ENCODE measurements at places on chromosomes 3 and 15.
A peak's percentile ranks its signal among the peaks of the same experiment; 100 is the strongest.

GRCh38 chr3:37768107-37768809 is 93.4 kb upstream of the CTDSPL start:
- no peak for DNase-seq

DNA sequence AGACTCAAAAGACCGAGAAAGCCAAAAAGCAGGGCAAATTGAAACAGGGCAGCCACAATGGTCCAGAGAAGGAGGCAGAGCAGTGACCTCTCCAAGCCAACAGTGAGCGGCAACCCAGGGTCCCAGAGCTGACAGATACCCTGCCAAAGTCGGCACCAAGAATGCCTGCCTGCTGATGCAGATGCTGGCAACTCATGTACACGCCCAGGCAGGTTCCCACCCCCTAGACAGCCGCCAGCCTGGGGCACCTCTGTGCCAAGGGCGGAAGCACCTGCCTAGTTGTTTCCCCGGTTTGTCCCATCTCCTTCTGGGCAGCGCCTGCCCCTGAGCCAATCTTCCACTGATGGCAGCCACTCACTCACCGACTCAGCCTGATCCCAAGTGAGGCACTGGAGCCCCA is 22.1 kb downstream of the KLHL25 start:
- no peak for DNase-seq

DNA sequence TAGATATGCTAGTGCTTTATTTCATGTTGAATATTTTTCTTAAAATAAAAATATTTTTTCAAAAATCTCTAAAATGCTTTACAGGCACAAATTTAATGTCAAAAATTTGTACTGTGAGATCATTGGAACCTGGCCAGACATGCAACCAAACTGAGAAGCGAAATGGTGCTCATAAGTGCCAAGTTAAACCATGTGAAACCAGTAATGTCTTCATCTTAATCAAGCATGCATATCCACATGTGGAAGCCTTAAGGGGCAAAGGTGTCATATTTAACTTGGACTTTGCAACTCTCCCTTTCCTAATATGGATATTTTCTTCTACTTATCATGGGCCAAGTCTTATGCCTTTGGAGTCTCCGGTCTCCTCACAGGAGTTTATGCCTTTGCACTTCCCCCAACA is 208.9 kb upstream of the COL8A1 start:
- no peak for DNase-seq

DNA sequence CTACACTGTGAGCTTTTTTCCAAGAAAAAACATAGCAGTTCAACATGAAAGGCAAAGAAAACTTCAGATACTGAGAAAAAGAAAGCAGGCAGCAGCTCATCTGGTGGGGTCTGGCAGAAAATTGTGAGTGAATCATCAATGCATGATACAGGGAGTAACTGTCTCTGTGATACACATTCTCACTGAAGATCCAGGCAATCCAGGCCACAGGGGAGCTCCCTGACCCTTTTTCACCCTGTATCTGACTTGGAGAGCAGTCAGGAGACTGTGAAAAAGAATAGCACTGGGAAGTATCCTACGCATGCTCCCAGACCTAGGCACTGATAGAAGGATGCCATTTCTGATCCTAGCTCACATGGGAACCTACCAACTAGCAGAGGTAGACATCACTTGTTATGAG is 269.8 kb downstream of the MBNL1 start:
- no peak for DNase-seq

DNA sequence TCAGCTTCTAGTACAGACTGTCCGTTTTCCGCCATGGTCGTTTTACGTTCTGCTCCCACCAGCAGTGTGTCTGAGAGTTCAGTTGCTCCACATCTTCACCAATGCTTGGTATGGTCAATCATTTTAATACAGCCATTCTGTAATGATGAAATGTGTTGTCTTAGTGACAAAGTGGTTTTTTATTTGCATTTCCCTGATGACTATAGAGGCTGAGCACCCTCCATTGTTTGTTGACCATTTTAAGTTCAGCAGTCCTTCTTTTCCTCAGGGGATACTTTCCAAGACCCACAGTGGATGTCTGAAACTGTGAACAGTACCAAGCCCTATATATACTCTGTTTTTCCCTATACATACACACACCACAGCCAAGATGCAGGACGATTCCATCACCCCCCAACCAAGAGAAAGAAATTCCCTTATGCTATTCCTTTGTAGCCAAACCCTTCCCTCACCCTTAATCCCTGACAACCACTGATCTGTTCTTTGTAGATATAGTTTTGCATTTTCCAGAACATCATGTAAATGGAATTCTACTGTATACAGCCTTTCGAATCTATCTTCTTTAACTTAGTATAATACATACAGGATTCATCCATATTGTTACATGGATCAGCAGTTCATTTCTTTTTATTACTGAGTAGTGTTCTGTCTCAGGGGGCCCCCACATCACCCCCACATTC is 55.9 kb downstream of the C3orf20 start:
- no peak for DNase-seq

- DNase-seq = no peak
These were observed 68.7 kb upstream of the ATP10A start for GRCh38 chr15:25931851-25932250.

- DNase-seq = no peak
These were observed 149.8 kb downstream of the MECOM start for GRCh38 chr3:169513672-169514071.

- DNase-seq = no peak
These were observed 286.4 kb upstream of the BCHE start for GRCh38 chr3:166123576-166123975.

GRCh38 chr3:51434746-51435327 is 43.8 kb downstream of the RBM15B start:
- peak; percentile 16 for DNase-seq

GRCh38 chr3:127457094-127457475 is 133.4 kb downstream of the TPRA1 start:
- no peak for DNase-seq

DNA sequence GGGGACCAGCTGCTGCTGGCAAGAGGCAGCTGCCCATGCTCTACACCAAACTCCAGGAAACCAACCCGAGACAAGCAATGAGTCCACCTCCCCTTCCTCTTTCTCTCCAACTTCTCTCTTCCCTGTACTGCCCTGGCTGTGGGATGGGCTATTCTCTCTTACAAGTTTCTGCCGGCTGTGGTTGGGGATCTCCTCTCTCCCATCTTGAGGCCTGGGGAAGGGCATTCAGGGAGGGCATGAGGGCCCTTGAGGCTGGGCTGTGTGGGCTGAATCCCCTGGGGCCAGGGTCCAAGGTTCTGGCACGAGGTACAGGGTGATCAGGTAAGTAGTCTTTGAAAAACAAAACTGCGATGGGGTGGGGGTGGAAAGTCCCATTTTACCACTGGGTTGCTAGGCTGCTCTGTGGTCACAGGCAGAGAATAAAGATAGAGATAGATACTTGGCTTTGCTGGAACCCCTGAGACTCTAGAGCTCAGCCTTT is 32.3 kb upstream of the CTSH start:
- DNase-seq = no peak

GRCh38 chr3:82157952-82158351 is 396.5 kb upstream of the GBE1 start:
- DNase-seq = no peak

DNA sequence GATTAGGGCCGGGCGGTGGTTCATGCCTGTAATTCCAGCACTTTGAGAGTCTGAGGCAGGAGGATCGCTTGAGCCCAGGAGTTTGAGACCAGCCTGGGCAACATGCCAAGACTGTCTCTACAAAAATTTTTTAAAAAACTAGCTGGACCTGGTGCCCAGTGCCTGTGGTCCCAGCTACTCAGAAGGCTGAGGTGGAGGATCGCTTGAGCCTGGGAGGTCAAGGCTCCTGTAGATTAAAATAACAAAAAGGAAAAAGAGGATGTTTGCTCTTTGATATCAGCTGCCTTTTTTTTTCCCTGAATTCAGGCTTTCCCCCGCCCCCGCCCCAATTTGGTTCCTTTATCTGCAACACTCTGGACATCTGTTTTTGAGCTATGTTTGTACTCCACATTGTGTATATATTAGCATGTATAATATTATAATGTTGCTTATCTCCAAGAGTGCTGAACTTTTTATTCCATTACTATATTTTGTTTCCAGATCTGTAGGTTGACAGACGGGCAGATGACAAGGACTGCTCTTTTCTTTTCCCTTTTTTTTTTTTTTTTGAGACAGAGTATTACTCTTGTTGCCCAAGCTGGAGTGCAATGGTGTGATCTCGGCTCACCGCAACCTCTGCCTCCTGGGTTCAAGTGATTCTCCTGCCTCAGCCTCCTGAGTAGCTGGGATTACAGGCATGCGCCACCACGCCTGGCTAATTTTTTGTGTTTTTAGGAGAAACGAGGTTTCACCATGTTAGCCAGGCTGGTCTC is 4.6 kb downstream of the SNAP23 start:
- no peak for DNase-seq

- DNase-seq = no peak
These were observed 183.2 kb upstream of the NR2F2 start for GRCh38 chr15:96147267-96147666.

DNA sequence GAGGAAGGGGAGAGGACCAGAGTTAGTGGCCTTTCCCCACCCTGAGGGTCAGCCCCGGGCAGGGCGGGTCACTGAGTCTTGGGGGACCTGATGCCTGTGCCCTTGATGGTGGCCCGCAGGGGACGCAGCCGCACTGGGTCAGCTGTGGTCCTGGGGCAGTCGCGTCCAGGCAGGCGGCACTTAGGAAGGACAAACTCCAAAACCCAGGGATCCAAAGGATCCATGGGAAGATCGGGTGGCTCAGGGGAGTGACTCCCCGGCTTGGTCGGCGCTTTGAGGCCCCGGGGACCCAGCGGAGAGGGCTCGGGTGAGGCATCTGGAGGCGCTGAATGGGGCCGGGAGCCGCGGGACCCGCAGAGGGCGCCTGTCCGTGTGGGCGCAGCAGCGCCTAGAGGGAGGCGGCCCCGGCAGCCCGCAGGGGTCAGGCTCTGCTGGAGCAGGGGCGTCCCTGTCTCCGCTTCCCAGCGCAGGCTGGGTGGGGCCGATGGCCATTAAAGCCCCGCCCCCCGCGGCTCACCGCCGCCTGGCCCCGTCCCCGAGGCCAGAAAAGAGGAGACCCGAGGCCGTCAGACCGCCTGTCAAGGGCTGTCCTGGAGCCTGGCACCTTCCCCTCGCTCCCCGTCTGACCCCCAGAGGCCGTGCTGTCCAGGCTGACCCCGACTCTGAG is 17.5 kb downstream of the CIDEC start:
- DNase-seq = no peak
